ENCODE measurements at places on chromosomes 16 and 17.

DNA sequence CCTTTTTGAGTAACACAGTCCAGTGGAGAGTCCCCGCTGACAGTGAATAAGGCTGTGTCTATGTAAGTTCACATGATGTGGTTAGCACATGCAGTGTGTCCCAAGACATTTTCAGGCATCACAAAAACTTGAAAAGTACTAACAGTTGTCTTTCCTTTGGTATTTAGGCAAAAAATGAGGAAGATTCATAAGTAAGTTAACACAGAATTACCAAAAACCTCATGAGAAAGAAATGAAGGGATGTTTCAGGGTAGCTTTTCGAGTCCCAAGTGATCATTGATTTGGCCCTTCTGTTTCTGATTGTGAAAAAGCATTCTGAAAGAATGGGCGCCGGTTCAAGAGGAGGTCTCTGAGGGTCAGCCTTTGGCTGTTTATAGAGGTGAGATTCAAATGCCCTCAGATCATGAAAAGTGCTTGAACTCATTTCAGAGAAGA is 529 bp upstream of the ASPA start:
- no peak for DNase-seq

DNA sequence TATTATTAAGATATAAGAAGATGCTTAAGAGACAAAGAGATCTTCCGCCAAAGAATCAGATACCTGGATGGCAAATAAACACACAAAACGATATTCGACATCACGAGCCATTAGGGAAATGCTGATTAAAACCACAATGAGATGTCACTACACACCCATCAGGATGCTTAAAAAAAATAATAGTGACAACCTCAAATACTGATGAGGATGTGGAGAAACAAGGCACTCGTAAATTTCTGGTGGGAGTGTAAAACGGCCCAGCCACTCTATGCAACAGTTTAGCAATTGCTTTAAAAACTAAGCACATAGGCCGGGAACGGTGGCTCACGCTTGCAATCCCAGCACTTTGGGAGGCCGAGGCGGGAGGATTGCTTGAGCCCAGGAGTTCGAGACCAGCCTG is 39.4 kb downstream of the TBC1D16 start:
- no peak for DNase-seq

DNA sequence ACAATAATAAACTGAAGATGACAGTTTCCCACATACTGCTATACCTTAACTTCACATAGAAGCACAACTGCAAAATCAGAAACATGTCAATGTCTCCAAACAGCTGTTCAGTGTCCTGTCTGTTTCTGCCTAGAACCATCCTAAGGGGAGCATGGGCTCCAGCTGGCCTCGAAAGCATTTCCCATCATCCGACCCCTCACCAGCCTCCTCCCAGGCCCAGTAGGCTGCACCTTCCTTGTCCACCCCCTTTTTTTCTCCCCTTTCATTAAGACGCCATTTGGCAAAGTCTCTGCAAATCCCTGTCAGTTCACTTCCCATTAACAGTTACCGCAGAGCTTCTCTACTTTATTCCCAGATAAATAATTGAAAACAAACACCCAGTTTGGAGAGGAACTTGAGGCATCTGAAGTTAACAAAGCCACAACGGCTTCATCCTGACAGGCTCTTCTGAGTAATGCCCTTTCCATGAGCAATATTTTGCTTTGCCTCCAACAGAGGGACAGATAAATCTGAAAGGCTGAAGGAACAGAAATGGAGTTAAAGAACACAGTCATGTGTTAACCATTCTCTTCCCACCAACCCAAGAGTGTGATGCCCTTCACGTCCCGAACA is 65.3 kb downstream of the SLC39A11 start:
- DNase-seq = no peak

DNA sequence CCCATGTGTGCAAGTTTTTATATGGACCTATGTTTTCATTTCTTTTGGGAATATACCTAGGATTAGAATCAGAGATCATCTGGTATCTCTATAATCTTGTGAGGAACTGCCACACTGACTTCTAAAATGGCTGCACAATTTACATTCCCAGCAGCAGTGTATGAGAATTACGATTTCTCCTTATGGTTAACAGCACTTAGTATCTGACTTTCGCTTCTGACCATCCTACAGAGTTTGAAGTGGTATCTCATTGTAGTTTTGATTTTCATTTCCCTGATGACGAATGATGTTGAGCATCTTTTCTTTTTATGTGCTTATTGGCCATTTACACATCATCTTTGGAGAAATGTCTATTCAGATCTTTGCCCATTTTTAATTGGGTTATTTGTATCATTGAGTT is 10.0 kb downstream of the C16orf96 start:
- no peak for DNase-seq

DNA sequence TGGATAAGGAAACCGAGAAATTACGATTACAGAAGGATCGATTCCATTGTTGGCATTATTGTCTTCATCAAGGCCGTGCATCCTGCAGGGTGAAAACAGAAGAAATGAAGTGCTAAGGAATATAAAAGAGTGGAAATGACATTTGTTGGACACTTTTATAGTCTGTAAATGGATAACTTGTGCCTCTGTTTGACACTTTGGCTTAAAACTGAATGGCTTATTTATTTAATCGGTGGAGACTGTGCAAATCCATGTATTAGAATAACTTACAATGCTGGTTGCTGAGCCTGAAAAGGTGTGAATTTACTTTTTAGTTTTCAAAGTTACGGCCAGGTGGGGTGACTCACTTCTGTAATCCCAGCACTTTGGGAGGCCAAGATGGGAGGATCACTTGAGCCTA is 31.4 kb downstream of the ITGB3 start:
- no peak for DNase-seq

- DNase-seq = no peak
Measured at GRCh38 chr17:68302066-68302564, 10.8 kb downstream of the ARSG start.
